Umbilical cord (tissue), 2 donors: ENCODE measurements at places on chromosomes 6 and 20.

GRCh38 chr6:114062199-114062598 lies 91.3 kb upstream of the HDAC2 start:
- no peak for DNase-seq

DNA sequence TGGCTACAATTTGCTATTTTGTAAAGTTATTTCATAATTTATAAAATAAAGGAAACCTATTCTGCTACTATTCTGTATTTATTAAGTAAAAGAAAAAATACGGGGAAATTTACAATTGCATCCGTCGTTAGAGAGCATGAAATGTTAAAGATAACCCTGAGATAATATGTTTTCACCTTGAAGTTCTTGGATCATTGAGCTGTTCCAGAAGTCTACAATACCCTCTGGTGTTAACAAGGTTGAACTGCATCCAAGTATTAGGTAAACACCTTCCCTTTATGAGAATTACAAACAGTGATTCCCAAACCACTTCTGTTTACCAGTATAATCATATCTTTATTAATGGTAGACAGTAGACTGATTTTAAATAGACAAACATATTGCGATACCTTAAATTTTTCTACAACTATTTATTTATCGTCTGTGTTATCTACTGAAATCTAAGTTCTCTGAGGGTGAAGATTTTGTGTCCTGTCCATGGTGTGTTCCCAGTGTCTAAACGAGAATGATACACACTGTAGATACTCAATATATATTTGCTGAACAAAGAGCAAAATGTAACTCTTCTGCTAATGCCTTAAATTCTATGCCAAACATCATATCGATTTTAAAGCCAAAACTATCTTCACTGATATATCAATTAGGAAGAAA lies 28.2 kb downstream of the TBC1D32 start:
- DNase-seq, result peak; percentile 22

DNA sequence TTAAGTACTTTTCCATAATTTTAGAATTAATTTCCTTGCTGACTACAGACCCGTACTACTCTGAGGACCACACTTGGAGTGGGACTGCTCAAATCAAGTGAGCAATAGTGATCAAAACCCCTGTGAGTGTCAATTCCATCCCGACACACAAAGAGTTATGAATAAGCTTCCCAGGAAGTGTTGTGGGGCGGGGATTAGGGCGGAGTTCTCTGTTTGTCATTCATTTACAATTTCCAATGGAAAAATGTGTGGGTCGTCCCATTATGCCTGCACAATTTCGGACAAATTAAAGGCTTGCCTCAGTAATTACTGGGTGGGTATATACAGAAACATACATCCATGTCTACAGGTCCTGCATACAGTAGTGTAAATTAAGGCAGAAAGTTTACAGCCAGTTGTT lies 84.2 kb downstream of the ISM1 start:
- no peak for DNase-seq

GRCh38 chr20:61551401-61551800 lies 299.3 kb downstream of the CDH4 start:
- no peak for DNase-seq

- no peak for DNase-seq
Measured at GRCh38 chr20:22745194-22745500, 160.8 kb upstream of the FOXA2 start.
